RWPE2 (cell line): ENCODE measurements at places on chromosomes 5 and 9.

DNA sequence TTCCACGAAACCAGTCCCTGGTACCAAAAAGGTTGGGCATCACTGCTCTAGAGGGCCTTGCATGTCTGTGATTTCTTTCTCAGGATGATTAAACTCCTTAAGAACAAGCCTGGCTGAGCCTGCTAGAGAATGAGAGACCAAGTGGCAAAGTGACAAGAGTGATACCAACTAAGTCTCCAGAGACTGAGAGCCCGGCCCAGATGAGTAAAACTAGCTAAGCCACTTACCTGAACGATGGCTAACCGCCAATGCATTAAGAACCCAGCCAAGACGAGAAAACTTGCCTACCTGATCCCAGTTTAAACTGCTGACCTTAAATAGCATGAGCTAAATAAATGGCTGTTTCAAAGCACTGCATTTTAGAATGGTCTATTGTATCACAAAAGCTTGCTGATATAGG lies 5.6 kb upstream of the CCDC152 start:
- DNase-seq, result no peak

- no peak for DNase-seq
Observed at GRCh38 chr5:161406880-161407279, 139.6 kb downstream of the GABRB2 start.

DNA sequence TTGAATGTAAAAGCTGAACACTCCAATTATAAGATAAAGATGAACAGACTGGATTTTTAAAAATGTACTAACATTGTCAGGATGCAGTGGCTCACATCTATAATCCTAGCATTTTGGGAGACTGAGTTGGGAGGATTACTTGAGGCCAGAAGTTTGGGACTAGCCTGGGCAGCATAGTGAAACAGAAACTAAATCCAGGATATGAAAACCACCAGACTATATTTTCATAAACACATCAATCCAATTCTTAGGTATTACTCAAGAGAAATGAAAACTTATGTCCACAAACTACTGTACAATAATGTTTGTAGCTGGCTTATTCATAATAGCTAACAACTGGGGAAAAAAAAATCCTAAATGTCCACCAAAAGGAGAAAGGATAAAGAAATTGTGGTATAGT lies 26.8 kb upstream of the NAA35 start:
- DNase-seq, result no peak

- DNase-seq, result no peak
Observed at GRCh38 chr9:1748407-1748806, 266.7 kb upstream of the SMARCA2 start.

DNA sequence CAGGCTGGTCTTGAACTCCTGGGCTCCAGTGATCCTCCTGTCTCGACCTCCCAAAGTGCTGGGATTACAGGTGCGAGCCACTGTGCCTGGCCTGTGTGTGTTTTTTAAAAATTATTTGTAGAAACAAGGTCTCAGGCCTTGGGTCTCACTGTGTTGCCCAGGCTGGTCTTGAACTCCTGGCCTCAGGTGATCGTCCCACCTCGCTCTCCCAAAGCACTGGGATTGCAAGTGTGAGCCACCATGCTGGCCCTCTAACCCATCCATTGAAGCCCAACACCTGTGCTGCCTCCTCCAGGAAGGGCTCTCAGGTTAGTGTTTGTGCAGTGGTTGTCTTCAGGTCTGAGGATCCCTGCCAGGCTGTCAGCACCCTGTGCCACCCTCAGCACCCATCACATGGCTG lies 56.6 kb downstream of the CXXC5 start:
- no peak for DNase-seq

GRCh38 chr5:45862763-45863162 lies 166.6 kb upstream of the HCN1 start:
- no peak for DNase-seq

DNA sequence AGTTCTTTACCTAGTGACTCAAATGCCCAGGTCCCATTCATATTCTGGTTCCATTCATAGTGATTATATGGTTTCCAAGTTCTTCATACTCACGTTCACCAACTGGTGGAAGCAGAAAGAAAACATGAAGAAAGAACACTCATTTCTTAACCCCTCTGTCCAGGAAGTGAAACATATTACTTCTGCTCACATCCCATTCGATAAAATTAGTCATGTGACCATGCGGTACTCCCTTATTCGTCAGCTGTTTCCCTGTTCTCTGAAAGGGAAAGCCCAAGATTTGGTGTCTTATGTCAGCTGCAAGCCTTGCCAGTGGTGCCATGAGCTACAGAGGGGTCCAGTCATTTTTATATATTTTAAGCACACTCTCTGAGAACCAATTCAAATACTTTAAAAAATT lies 387.0 kb upstream of the DMAC1 start:
- no peak for DNase-seq

GRCh38 chr5:87401626-87402025 lies 11.1 kb downstream of the CCNH start:
- no peak for DNase-seq

DNA sequence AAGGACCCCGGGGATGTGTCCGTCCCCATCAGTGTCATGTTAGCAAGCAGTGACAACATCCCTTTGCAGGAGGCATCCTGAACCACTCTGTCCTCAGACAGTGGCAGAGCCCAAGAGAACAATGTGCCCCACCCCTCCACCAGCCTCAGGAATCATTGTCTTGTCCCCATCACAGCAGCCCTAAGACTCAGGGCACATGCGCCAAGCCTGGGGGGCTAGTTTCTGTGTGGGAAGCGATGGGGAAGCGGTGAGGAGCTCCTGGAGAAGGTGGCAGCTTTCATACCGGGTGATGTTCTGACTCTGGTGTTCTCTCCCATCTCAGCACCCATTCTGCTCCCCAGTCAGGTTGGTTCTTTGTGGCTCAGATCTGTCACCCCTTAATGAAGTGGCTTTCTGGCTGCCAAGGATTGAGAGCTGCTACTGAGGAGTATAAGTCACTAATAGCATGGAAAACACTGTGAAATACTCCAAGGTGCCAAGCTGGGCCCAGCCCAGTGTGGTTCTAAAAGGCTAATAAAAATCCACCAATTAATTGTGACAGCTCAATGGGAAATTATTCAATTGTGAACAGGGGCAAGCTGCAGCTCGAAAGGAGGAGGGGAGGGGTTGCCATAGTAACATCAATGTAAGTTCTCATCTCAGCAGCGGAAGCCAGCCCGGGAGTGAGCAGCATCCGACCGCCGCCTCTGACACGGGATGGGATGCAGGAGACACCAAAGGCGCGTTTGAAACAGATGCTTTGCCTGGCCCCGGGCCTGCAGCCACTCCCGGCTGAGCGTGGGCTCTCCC lies 4.7 kb downstream of the QRFP start:
- DNase-seq, result no peak

DNA sequence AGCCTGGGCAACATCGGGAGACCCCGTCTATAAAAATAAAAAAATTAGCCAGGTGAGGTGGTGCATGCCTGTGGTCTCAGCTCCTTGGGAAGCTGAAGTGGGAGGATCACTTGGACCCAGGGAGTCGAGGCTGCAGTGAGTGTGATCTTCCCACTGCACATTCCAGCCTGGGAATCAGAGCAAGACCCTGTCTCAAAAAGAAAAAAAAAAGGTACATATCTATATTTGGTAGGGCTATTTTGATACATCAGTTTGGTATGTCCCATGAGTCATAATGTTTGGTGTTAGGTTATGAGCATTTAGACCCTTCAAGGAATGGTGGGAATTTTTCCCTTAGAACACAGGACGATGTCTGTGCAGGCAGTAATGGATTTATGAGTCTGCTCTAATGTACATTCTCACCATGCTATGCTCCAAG lies 55.3 kb upstream of the POU4F3 start:
- peak; percentile 85 for DNase-seq

DNA sequence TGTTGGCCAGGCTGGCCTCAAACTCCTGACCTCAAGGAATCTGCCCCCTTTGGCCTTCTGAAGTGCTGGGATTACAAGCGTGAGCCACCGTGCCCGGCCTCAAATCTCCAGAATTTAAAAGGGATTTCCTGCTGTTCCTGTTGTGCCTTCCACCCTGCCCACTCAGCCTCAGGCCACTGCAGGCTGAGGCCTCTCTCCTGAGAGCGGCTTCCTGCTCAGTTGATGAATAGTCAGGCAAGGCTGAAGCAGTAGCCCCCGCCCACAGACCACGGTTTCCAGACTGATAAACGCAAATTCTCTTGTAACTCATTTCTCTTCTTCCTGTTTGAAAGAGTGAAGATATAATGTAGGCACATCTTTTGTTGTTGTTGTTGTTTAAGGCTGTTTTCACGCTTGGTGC lies 127.0 kb upstream of the PLCXD3 start:
- DNase-seq, result no peak

- DNase-seq, result no peak
Observed at GRCh38 chr5:72018143-72018803, 89.0 kb upstream of the MAP1B start.

DNA sequence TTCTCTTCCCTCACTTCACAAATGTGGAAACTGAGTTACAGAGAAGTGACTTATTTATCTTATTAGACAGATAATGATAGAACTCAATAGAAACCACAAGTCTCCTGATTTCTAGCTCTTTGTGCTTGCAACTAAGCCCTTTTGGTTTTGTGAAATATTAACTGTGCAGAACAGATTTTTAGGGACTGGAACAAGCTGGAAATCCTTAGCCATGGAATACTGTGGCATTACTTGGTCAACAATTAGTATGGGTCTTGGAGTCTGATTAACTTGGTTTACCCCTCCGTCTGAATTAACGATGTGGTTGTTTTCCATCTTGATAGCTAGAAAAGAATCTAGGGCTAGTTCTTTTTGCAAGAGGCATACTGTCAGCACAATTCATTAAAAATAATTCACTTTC lies 584 bp upstream of the KLF9 start:
- DNase-seq, result no peak

DNA sequence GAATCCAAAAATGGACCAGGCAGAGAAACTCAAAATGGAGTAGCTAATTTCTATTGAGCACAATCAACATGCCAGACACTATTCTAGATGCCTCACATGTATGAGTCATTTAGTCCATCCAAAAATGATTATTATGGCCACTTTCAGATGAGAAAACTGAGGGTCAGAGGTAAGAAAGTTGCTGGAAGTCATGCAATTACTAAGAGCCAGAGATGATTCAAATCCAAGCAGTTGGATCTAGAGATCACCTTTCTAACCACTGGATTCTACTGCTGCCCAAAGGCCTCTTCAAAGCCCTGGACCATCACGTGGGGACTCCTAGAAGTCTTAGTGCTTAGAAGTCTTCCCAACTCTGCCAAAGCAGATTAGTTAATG lies 51.8 kb upstream of the HMHB1 start:
- DNase-seq, result no peak

- no peak for DNase-seq
Observed at GRCh38 chr5:110268985-110269384, 457.5 kb downstream of the TMEM232 start.

- no peak for DNase-seq
Observed at GRCh38 chr5:111779922-111780292, 22.9 kb upstream of the NREP start.

GRCh38 chr5:39005566-39006232 lies 68.5 kb downstream of the RICTOR start:
- DNase-seq, result no peak

GRCh38 chr5:41820150-41820549 lies 50.1 kb downstream of the OXCT1 start:
- no peak for DNase-seq

DNA sequence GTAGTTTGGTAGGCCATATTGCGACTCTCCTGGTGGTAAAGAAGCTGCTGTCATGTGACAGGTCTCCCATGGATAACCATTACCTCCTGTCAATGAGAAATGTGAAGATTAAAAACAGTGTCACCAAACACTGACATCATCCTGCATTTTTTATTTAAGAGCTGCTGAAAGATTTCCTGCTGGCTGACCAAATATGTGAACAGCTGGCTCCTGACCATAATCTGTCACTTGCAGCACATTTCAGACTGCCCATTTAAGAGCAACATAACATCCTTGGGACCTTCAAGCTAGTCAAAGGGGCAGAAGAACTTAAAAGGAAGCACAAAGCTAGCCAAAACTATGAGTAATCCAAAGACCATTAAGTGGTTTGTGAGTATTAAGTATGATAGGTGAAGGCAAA lies 288.0 kb downstream of the IZUMO3 start:
- no peak for DNase-seq

DNA sequence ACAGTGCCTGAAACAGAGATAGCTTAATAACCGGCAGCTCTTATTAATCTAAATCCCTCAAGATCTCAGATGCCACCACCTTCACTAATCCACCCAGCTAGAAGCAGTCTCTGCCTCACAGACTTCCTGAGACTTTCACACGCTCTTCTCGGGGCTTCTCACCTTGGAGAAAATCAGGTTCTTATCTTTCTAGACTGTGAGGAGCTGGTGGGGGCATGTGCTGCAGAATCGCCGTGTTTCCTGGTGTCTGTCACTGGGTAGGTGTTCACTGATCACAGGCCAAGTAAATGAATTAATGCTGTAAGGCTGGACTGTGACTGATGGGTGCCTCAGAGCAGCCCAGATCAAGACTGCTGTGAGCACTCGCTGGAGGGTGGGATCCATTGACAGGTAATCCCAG lies 101.7 kb downstream of the PSD2 start:
- DNase-seq, result no peak

DNA sequence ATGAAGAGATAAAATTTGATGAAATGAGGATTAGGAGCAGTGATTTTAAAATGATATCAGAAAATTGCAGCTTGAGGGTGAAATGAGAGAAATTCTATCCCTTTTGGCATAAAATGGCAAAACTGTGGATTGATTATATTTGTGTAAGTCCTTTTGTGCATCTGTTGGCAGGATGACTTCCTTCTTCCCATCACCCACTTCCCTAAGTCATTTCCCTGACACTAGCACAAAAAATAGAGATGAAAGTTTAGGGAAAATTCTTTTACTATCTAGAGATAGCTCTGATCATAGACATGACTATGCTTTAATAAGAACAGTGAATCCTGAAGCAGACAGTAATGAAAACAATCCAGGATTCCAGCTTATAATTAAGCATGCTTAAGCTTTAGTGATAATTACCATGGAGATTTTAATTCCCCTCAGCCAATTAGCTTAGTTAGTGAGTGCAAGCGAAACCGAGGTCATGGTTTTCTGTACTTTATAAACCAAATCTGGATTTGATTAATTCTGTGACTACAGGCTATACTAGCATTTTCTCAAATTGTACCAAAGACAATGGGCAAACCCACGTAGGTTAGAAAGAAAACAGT lies 163.6 kb upstream of the TARS1 start:
- no peak for DNase-seq

GRCh38 chr9:80605129-80605528 lies 1033.4 kb downstream of the TLE4 start:
- DNase-seq, result no peak

DNA sequence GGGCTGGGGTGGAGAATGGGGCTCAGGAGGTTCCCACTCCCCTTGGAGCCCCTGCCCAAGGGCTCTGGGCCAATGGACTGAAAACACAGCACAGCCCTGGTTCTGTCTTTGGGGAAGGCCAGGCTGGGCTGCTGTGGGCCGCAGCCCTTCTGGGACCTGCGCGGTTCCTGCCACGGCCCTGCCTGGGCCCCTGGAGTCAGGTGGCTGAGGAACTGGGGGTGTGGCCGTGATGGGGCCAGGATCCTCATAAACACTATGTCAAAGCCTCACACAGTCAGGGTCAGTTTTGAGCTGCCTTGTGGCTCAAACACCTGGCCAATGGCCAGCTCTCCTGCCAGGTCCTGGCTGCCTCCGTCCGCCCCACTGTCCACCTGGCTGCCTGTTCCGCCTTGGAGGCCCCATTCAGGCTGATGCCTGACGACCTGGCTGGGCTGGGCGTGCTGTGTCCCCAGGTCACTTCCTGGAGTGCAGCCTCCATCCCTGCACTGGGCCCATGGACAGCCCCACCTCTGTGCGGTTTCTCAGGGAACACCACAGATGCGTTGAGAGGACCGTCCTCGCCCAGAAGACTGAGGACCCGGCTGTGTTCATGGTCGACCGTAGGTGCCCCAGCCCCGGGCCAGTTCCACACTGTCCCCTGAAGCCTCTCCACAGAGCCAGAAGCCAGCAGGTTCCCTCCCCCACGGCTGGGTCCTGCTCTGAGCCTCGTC lies 27.5 kb downstream of the PAEP start:
- DNase-seq, result peak; percentile 43
